ENCODE measurements at places on chromosomes 6 and 20.

- DNase-seq, result no peak
These were observed 34.0 kb downstream of the ZC3H12D start for GRCh38 chr6:149450679-149451375.

GRCh38 chr6:37867756-37868446 is 48.4 kb downstream of the ZFAND3 start:
- DNase-seq, result no peak

GRCh38 chr6:107654764-107655163 is 164.8 kb downstream of the SOBP start:
- DNase-seq, result no peak

DNA sequence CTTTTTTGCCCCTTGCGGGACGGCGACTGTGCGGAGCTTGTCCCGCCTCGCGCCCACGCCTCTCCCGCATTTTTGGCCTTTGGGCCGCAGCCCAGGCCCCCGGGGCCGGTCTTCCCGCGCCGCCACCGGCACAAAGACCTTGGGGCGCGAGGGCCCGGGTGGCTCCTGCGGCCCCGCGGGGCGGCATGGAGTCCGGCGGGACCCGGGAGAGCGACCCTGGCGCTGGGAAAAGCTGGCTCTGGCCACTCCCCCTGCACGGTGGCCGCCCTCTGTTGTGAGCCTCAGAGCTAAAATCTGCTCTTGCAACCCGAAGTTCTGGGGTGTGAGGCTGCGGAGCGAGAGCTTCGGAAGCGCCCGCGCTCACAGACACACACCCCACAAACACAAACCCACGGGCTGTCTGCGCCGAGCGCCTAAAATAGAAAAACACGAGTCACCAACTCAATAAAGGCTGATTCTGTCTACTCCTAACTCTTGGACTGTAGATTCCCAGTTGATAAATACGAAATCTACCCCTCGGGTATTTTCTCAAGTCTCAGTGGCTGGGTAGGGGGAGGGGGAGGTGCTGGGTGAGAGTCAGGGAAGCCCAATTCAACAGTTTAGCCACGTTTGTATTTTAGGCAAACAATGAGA is 496 bp upstream of the BEND3 start:
- no peak for DNase-seq

- no peak for DNase-seq
These were observed 2.6 kb downstream of the FOXO3 start for GRCh38 chr6:108563292-108563691.

DNA sequence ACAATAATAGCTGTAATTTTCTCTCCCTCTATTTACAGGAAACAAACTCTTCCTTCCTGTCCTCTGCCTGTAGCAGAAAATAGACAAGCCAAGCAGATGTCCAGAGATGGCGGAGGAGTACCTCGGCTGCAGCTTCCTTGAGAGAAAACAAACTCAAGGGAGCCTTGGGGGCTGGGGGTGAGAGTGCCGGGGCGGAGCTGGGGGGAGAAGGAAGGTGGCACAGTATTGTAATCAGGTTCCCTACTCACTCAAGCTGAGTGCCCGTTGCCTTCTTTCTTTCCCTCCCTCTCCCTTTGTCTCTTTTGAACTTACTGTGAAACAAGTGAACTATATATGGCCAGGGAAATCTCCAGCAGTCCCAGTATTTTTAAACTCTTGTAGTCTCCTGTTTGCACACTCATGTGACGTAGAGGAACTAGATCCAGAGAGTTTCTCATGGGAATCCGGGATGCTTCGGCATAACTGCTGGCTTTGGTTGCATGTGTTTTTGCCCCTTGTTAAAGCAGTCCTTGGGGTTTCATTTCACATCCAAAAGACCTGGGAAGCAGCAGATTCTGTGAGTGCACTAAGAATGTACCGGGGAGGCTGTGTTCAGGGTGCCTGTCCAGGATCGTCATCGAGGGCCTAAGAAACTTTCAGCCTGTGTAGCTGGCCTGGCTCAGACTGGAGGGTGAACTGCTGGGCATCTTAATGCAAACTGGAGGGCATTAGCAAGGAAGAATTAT is 44.6 kb upstream of the HDDC2 start:
- DNase-seq, result no peak

DNA sequence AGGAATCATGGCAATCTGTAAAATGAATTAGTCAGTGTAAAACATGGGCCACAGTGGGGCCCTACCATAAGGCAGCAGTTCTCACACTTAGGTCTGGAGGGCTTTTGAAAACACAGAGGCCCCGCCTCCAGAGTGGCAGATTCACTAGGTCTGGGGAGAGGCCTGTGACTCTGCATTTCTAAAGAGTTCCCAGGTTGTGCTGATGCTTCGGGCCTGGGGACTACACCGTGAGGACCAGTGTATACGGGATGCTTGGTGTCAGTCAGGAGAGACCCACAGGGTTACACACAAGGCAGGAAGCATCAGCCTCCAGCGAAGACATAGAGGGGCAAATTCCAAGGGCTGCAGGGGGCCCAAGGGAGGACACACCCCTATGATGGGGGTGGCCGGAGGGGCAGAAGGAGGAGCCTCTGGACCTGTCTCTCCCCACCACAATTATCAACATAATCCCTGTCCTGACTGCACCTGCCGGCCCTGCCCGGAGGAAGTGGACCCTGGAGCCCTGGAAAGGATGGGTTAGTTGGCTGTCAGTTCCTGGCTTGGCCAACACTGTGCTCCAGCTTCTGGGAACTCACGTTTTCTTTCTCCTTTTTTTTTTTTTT is 46.7 kb downstream of the FGD2 start:
- DNase-seq, result no peak

DNA sequence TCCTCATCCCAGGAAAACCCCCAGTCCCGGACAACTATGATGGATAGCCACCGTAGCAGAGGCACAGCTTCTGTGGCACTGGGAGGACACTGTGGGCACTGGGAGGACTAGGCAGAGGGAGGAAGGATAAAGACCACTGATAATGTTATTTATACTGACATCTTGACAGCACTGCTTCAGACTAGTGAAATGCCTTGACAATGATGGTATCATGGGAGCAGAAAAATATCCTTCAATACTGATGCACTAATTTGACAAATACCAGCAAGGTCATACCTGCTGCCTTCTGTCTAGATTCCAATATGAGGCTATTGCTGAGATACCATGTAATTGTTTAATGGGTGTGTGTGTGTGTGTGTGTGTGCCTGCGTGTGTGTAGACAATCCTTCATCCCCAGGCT is 148.6 kb downstream of the PHACTR1 start:
- no peak for DNase-seq

DNA sequence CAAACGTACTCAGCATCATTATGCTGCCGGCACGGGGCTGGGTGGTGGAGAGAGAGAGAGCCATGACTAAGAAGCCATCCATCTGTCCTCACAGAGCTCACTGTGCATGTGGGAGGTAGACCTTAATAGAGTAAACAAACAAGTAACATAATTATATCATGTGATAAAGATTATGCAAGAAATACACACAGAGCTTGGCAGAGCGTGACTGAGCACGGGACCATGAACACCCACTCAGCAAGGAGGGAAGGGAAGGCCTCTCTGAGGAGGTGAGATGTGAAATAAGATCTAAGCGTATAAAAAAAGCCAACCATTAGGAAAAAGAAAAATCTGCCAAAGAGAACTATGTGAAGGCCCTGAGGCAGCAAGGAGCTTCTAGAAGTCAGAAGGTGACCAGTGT is 207.5 kb downstream of the PTPRT start:
- DNase-seq, result no peak

- no peak for DNase-seq
These were observed 9.4 kb downstream of the CD40 start for GRCh38 chr20:46127396-46128010.

GRCh38 chr20:63821811-63822210 is 9.3 kb downstream of the ZBTB46 start:
- DNase-seq, result no peak

DNA sequence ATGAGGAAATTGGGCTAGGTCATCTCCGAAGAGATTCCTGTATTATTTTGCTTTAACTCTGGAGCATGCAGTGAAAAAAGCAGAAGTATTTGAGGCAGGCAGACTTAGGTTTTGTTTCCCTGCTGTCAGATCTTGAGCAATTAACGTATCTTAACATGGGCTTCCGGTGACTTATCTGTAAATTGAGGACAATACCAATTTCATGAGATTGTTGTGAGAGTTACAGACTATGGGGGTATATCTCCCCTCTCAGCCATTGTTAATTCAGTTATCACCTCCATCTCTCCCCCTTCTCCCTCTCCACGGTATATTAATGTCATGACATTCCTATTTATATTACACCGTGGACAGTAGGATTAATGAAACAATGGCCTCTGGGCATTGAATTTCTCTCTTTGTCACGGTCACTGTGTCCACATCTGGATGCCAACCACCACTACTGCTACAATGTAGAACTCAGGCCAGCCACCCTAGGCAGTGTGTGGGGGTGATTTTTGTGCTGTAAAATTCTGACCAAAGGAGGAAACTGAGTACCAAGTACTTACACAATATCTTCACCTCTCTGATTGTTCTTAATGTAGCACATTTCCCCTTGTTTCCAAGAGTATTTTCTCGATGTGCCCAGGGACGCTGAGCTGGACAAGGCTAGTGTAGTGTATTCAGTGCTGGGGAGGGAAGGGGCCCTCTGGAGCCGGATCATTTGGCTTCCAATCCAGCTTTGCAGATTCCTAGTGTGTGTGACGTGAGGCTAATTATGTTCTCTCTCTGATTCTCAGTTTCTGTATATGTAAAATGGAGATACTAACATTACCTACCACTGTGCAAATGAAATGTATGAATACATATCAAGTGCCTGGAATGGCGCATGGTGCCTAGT is 77.2 kb downstream of the GCNT2 start:
- no peak for DNase-seq

All from Panc1 (cell line).